ENCODE measurements at places on chromosomes 16 and 17.

GRCh38 chr16:87474566-87474996 lies 18.2 kb downstream of the ZCCHC14 start:
- DNase-seq, result no peak

DNA sequence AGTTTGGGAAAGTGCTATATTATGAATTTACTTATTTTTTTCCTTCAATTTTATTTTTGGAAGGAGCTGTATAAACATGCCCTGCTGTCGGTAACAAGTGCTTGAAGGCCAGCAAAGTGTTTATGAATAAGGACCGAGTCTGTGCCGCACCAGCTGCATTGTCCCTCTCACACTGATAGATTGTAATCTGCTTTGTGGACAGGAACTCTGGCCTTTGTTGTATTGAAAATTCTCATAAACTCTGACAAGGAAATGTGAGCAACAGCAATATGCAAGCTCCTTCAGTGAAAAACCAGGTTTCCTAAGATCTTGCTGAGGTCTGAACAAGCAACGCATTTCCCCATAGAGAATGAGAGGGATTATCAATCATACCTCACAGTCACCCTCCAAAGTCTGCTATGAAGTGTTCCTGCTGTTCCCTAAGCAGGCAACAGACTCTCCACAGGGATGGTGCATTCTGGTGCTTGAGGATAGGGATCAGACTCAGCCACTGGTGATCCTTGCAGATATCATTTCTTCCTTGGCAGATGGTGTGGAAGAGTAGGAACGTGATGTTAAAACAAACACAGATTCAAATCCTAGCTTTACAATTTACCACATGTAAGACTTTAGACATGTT lies 109.6 kb downstream of the KCNJ2 start:
- DNase-seq, result no peak

- DNase-seq, result no peak
Measured at GRCh38 chr16:1884155-1884760, 12.3 kb upstream of the MEIOB start.

GRCh38 chr17:44887971-44888954 lies 11.0 kb downstream of the EFTUD2 start:
- DNase-seq, result no peak

DNA sequence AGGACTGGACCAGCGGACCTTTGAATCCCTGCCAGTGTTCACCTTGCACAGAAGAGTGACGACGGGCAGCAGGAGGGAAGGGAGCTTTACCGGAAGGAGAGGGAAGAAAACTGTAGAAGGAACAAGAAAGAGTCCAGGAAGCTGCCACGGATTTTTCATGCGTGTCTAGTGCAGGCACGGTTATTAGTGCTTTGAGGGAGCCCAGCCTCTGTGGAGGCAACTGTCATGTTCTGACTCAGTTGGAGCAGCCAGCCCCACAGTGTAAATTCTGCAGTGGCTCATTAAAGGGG lies 6.5 kb upstream of the HOXB13 start:
- no peak for DNase-seq
